Stimulated activated CD4-positive, alpha-beta T cell treated with anti-CD3 and anti-CD28 coated beads, Interleukin-2, amount 100 ng/mL, for 48 hours (primary cell): ENCODE measurements at places on chromosomes 6 and 20.

DNA sequence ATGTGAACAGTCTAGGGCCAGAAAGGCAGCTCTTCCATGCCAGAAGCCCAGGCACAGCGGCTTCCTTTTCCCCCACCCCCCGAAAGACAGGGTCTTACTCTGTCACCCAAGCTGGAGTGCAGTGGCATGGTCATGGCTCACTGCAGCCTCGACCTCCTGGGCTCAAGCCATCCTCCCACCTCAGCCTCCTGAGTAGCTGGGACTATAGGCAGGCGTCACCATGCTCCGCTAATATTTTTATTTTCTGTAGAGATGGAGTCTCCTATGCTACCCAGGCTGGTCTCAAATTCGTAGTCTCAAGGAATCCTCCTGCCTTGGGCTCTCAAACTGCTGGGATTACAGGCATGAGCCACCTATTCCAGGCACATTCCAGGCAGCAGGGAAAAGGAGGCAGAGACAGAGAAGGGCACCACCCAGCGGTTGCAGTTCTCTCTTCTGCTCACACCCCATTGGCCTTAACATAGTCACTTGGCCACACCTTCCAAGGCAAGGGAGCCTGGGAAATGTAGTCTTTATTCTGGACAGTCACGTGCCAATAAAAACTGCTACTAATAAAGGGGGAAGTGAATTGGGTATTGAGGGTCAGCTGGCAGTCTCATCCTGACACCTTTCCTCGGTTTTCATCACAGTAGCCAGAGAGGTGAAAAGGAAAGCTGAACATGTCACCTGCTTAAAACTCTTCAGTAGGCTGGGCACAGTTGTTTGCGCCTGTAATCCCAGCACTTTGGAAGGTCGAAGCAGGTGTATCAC lies 205.9 kb downstream of the ZMYND8 start:
- no peak for DNase-seq

GRCh38 chr20:43755851-43756250 lies 29.0 kb upstream of the GTSF1L start:
- DNase-seq = no peak

- DNase-seq = no peak
Observed at GRCh38 chr6:129767776-129768485, 58.0 kb upstream of the ARHGAP18 start.

- DNase-seq = no peak
Observed at GRCh38 chr20:60459212-60459611, 501.0 kb downstream of the CDH26 start.

DNA sequence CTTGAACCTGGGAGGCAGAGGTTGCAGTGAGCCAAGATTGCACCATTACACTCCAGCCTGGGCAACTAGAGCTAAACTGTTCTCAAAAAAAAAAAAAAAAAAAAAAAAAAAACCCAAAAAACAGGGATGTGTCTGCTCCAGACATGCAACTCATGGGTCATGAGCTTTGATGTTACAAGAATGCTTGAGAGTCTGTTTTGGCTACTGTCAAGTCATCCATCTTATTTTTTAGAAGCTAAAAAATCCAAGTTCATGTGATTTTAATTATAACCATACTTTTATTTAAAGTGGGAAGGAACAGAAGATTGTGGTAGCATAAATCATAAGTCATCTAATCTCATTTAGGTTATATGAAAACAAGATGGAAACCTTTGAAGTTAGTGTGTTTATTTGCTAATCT lies 120.6 kb downstream of the PDE7B start:
- DNase-seq = no peak

DNA sequence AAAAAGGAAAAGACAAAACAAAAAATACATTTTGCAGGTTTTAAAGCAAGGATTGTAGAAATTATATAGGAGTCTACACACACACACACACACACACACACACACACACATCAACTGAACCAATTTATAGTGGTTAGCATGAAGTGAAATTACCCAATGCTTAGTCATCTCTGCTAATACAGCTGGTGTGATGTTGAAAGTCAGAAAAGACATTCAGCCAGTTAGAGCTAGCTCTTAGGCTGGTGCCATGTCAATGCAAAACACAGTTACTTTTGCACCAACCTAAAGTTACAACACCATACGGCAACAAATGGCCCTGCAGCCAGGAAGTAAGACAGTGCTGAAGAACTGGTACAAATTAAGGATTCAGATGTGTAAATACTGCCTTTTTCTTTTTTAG lies 15.2 kb downstream of the FAM210B start:
- no peak for DNase-seq

DNA sequence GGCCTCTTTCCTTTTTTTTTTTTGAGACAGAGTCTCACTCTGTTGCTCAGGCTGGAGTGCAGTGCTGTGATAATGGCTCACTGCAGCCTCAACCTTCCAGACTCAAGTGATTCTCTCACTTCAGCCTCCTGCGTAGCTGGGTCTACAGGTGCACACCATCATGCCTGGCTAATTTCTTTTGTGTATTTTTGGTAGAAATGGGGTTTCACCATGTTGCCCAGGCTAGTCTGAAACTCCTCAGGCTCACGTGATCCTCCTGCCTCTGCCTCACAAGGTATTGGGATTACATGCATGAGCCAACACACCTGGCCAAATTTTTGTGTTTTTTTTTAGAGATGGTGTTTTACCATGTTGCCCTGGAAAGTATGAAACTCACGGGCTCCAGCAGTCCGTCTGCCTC lies 29.3 kb downstream of the SRC start:
- DNase-seq = no peak
